ENCODE measurements at places on chromosomes 6 and 20.

DNA sequence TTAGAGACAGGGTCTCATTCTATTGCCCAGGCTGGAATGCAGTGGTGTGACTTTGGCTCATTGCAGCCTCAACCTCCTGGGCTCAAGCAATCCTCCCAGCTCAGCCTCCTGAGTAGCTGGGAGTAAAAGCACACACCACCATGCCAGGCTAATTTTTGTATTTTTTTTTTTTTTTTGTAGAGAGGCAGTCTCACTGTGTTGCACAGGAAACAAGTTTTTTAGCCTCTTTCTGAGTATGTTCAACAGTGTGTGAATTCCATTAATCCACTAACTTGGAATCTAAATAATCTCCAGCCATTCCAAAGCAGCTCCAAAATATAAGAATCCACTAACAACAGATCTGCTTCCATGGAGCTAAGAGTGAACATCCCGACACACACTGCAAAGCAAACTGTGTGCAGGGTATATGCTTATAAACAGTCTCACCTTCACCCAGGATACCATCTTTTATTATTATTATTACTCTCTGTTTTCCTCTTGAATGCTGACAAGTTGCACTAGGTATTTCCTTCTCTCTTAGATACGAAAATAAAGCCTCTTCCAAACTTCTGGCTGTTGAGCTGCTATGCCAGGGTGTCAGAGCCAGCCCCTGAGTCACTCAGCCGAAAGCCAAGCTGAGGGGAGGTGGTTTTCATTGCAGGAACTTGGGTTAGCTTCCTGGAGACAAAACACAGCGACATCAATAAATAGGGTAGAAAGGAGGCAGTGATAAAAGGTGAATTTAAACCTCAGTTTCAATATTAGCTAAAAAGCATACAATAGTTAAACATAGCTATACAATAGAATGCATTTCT lies 264.9 kb downstream of the HIVEP2 start:
- DNase-seq: peak; percentile 23

- no peak for DNase-seq
Measured at GRCh38 chr6:142907544-142907943, 37.4 kb downstream of the HIVEP2 start.

DNA sequence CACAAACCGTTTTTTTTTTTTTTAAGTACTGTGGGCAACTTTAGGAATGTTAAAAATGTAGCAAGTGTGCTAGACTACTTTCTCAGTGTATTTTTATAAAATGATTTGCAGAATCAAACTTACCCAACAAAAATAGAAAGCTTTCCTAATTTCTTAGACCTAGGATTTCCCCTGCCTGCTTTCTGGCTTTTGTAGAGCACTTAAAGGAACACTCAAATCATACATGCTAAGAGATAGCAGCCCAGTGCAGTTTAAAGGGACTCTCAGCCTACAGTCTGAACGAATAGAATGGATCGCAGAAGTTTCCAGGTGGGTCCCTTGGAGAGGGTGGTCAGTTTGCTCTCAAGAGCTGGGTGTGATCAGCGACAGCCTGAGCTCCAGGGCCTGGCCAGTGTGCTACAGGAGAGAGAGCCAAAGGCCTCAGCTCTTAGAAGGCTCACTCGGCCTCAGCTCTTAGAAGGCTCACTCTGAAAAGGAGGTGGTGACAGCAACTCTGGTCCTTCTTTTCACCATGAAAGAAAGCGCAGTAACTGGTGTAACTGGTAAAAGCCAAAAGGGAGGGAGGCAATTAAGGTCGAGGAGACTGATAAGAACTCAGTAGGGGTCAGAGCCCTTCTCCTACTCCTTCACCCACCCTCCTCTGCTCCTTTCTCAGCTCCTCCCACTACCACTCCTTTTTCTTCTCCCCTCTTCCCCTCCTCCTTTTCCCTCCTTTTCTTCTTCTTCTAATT lies 142.4 kb downstream of the ZFP64 start:
- peak; percentile 64 for DNase-seq

DNA sequence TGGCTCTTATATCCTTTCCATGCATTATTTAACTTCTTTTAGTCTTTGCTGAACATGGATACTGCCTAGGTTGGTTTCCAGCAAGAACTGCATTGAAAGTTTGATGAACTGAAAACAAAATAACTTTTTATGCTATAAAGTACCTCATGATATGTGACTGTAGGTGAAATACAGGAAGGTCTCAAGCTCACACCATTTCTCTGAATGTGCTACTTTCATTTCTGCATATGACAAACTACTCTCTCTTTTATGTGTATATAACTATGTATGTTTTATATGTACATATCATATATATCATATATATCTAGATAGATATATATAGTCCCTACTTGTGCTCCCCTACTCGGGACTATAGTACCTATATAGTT lies 65.9 kb downstream of the AIG1 start:
- no peak for DNase-seq

DNA sequence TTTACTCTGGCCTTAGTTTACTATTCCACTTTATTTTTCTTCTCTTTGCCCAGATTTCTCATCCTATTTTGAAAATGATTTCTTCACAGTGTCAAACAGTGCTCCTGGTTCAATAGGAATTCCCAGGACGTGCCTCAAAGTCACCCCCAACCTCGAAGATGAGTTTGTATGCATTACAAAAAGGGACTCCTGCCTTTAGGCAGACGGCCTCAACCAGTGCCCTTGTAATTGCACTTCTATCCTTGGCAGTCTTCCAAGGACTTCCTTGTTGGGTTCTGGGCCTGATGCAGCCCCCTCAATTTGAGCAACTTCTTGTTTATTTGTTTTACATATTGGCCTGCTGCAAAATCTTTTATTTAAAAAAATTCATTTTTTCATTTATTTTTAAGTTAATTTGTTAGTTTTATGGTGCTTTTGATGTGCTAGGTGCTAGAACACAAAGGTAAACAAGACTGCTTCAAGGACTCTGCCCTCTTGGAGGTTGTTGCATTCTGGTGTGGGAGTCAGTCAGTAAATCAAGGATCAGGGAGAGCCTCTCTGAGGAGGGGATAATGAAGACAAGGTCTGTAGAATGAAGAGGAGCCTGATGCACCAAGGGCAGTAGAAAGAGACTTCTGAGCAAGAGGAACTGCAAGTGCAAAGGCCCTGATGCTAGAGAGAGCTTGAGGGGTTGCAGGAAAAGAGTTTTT lies 181.5 kb upstream of the LAMP5 start:
- no peak for DNase-seq

GRCh38 chr6:72976484-72976883 lies 248.8 kb downstream of the KHDC1L start:
- peak; percentile 62 for DNase-seq

GRCh38 chr20:19828232-19828631 lies 70.2 kb downstream of the RIN2 start:
- peak; percentile 51 for DNase-seq

GRCh38 chr6:117555882-117556498 lies 46.3 kb downstream of the GOPC start:
- DNase-seq: peak; percentile 50

- DNase-seq: peak; percentile 96
Measured at GRCh38 chr6:138465007-138465645, 34.2 kb downstream of the NHSL1 start.

GRCh38 chr20:12077875-12078274 lies 160.2 kb downstream of the BTBD3 start:
- DNase-seq: no peak

DNA sequence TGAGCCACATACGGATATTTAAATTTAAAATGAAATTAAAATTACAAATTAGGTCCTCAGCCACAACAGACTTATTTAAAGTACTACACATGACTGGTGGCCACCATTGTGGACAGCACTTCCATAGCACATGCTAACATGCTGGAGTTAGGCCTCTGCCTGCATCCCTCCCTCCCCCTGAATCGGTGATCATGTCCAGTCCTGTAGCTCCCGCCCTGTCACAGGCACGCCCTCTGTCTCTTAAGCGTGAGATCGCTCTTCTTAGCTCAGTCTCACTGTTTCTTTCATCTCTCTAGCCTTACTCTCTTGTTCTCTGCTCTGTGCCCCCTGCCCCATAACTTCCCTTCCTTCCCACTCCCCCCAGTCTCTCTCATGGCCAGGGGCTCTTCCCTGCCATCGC lies 28.9 kb downstream of the ELMO2 start:
- DNase-seq: no peak

GRCh38 chr20:32792731-32793458 lies 26.9 kb upstream of the MAPRE1 start:
- DNase-seq: no peak

GRCh38 chr6:15145821-15146220 lies 100.0 kb upstream of the JARID2 start:
- DNase-seq: no peak

DNA sequence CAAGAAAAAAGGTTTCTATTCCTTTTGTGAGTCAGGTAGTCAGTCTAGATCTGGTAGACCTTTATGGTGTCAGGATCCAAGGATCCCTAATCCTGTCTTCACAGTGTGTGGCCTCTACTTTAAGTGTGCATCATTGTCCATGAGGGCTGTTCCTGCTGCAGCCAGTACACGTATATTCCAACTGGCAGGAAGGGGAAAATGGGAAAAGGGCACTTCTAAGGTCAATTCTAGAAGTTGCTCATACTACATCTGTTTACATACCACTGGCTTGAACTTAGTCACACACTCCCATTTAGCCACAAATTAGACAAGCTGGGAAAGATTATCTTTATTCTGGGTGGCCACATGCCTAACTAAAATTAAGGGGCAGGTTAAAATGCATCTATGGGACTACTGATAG lies 9.7 kb upstream of the MMS22L start:
- DNase-seq: peak; percentile 81

GRCh38 chr6:125310994-125311649 lies 9.4 kb upstream of the HDDC2 start:
- peak; percentile 68 for DNase-seq

DNA sequence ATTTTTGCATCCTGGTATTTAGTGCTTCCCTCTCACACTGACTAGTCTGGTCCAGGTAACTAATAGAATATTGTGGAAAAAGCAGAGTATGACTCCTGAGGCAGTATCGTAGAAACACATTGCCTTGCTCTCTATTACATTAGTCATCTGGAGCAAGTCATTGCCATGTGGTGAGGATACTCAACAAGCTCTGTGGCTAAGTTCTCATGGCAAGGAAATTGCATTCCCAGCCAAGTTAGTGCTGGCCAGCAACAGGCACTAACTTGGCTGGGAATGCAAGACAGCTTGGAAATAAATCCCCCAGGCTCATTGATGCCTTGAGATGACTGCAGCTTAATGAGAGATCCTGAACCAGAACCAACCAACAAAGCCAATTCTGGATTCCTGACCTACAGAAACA lies 39.7 kb upstream of the HTR1B start:
- DNase-seq: peak; percentile 0

- DNase-seq: peak; percentile 80
Measured at GRCh38 chr6:139443231-139444112, 69.0 kb upstream of the CITED2 start.

- peak; percentile 27 for DNase-seq
Measured at GRCh38 chr20:59765599-59766177, 161.3 kb downstream of the PHACTR3 start.

DNA sequence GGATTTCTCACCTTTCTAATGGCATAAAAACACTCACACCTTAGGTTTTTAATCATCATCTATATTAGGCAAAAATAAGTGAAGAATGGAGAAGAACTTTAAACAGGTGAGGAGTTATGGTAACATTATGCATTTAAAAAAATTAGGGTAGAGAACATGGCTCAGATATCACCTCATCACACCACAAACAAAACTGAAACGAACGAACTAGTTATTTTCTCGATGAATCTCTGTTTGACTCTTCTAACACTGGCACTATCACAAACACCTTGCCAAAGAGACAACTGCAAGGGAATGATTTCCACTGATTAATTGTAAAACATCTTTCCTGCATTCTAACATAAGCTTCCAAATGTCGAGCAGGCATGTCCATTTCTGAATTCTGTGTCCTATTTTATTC lies 286.1 kb upstream of the GJE1 start:
- no peak for DNase-seq

GRCh38 chr6:132937466-132937906 lies 123.1 kb downstream of the RPS12 start:
- peak; percentile 20 for DNase-seq

DNA sequence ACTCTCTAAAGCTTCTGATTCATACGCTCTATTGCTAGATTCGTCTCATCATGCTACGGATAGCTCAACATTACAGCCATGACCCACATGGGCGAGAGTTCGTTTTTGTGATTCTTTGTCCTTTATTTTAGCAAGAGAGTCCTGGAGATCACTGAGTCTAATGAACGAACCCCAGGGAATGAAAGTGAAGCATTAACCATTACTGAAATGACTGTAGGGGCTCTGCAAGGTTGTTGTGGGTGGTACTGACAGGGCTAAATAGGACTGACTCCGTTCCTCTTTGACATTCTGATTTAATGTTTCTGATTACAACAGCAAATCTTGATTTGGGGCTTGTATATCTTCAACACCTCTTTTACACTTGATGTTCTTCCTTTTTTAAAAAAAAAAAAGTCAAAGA lies 13.7 kb upstream of the RTF2 start:
- DNase-seq: no peak

DNA sequence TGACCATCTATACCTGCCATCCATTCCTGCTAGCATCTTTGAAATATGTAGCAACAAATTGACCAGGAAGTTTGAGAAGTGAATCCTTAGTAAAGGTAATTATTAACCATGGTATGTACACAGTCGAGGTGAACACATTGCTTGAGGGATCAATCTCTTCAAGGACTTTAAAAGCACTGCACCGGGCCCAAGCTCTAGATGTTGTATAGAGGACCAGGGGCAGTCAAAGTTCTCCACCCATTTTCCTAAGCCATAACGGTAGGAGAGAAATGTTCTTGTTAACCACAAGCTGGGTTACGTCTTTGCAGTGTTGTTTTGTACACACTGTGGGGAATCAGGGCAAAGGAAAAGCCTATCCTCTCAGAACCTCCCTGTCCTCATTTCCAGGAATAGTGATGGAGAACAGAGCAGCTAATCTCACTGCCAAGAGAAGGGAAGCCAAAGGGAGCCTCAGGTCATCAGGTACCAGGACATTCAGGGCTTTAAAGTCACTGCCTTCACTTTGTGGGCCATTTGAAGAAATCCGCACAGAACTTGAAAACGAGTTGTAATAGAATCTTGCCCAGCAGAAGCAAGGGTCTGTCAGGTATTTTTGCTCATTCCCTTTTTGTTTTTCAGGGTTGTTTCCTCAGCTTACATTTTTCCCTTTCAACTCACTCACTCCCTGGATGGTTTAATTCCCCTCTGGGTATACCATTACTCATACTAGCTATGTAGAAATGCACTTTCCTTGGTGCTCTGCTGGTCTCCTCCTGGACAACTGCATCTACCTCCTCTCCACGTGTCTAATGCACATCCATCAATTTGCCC lies 5.3 kb upstream of the PM20D2 start:
- DNase-seq: peak; percentile 46

GRCh38 chr6:21680611-21681010 lies 87.1 kb downstream of the SOX4 start:
- DNase-seq: no peak

DNA sequence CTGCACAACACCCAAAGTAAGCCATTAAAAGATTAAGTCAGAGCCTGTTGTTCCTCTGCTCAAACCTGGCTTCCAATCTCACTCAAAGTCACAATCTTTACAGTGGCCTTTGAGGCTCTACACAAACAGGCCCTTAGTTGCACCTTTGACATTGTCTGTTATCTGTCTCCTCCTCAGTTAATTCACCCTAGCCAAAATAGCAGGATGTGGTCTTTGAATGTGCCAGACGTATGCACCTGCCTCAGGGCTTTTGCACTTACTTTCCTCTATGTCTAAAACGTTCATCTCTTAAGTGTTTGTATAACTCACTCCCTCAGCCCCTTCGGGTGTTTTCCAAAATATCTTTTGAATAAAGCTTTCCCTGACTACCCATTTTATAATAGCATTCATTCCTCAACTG lies 107.7 kb downstream of the EYA4 start:
- DNase-seq: no peak
